Spinal cord (tissue), 10 donors: ENCODE measurements at places on chromosomes 1 and 21.

GRCh38 chr21:31500071-31500470, 156.0 kb upstream of the TIAM1 start:
- DNase-seq, result no peak

GRCh38 chr1:71533950-71534349, 453.1 kb upstream of the ZRANB2 start:
- no peak for DNase-seq

DNA sequence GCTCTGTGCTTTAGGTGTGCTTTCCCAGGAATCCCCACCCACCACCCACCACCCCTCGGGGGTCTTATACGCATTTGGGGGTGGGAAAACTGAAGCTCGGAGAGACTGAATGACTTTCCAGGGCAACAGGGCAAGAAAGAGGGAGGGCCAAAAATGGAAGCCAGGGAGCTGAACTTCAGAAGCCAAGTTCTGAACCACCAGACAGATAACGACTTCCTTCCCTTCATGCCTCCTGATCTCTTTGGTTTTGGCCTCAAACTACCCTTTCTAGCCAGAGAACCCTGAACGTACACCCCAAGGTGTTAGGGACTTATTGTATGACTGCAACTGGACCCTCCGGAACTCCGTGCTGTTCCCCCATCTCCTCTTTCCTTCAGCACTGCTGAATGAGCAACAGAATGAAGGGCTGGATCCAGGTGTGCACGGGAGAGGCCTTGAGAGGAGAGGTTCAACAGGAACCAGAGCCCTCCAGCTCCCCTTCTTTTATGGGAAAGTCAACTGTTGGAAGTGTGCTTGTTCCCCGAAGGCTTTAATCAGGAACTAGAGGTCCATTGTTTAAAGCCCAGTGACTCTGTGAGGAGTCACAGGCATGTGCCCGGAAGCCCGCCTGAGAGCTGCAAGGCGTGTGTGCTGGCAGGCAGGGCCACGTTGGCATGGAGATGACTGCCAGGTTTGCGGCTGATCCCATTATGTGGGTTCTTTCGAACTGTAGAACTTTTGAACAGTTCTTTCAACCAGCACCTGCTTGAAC, 3.1 kb downstream of the BACE2 start:
- DNase-seq, result no peak

GRCh38 chr1:229572286-229572685, 13.8 kb upstream of the ABCB10 start:
- DNase-seq, result no peak

DNA sequence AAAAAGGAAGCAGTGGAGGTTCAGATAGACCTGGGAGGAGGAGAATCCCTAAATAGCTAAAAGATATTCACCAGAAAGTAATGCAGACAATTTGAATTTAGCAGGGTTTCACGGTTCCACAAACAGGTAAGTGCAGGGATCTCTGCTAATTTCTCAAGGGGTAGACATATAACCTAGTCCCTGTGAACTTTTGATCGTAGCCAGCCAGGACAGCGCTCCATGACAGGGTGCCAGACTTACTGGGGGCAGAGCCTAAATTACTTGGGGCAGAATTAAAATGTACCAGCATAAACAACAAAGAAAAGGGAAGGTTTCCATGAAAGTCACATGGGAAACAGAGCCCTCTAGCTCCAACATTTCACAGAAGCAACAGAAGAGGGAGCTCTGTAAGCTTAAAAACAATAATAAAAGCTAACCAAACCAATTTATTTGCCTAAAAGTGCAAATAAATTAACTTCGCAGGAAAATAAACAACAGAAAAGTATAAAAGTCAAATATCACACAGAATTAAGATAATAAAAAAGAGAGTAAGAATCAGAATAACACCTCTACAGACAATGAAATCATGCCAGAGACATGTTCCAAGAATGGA, 198.3 kb downstream of the DUSP10 start:
- DNase-seq, result no peak

GRCh38 chr1:6279613-6280383, 18.9 kb upstream of the GPR153 start:
- no peak for DNase-seq

- no peak for DNase-seq
These were observed 69.7 kb downstream of the TTLL7 start for GRCh38 chr1:83929184-83929583.

DNA sequence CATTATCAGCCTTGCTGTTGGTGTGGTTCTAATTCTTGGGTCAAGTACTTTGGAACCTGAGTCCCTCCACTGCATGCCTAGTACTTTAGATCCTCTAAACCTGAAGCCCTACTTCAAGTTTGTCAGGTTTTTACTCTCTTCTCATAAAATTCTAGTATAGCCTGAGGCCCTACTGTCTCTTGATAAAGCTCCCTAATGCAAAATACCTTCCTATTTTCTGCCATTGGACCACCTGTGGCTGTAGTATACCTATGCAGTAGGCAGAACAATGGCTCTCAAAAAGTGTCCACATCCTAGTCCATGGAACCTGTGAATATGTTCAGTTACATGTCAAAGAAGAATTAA, 47.5 kb upstream of the NEK7 start:
- no peak for DNase-seq

GRCh38 chr1:93615582-93616150, 66.0 kb downstream of the BCAR3 start:
- no peak for DNase-seq

- no peak for DNase-seq
These were observed at the start of gene B3GALNT2 for GRCh38 chr1:235504122-235504493. Gene B3GALNT2 (minus strand): TSS chr1:235504452. CDS start chr1:235504252, 200 bp downstream.
